ENCODE measurements at places on chromosomes 6 and 20.

DNA sequence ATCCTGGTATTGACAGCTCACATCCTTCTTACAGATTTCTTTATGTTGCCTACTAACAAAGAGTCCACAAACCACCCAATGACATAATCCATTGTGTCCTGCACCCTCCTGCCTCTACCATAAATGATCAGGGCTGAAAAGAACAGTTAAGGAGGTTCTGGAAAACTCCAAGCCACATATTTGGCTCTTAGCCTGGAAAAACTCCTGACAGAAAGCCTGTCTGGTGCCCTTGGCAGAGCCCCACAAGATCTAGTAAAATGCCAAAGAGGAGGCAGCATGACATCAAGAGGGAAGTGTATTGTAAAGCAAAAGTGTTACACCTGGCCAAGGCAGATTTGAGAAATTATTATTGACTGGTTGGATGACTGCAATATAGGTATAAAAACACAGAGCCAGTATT, 126.4 kb upstream of the VGLL2 start:
- no peak for DNase-seq

DNA sequence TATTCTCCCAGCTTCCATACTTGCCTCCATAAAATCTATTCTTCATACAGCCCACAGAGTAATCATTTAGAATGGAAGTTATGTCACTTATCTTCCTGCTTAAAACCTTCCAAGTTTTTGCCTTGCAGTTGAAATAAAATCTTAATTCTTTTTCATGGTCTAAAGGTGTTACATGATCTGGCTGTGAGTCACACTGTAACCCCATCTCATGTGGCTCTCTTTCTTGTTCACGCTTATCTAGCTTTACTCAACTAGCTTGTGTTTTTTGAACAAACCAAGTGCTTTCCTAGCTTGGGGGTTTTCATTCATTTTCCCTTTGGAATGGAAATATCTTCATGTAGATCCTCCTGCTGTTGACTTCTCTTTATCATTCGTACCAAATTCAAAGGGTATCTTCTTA, 23.6 kb upstream of the THEMIS start:
- DNase-seq = no peak

GRCh38 chr6:80145921-80146320, 39.5 kb downstream of the BCKDHB start:
- DNase-seq = no peak

- DNase-seq = no peak
Observed at GRCh38 chr20:51906679-51907078, 104.4 kb upstream of the SALL4 start.

GRCh38 chr6:155264693-155265320, 994 bp downstream of the CLDN20 start:
- DNase-seq = no peak

GRCh38 chr20:53623134-53623453, 29.5 kb upstream of the ZNF217 start:
- no peak for DNase-seq

DNA sequence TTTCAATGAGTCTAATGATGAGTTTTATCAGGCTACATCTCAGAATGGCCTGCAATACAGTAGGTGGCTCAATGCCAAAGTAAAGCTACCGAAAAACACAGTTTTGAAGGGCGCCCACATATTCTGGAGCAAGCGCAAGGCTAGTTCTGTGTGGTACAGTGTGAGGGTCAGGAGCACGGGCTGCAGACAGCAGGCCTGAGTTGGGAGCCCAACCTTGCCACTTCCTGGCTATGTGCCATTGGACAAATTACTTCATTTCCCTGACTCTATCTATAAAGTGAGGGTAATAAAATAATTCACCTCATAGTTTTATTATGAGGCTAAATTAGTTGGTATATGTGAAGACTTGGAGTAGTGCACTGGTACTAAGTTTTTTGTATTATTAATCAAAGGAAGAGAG, 150.7 kb downstream of the OPN5 start:
- DNase-seq = no peak

DNA sequence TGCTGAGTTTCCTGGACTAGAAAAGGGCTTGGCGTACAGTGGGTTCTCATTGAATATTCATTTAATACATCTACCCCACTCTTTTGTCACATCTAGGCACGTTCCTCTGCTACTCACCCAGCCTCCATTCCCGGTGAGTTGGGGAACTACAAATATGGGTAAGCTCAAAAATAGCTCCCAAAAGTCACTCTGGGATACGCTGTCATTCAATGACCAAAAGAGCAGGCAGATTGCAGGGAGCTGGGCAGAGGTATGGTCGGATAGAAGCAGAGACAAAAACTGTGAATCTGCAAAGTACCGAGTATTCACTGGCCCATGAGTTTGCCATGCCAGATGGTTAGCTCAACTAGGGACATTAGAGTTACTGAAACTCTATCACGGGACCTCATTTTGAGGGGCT, 103.9 kb upstream of the SASH1 start:
- DNase-seq = no peak

- no peak for DNase-seq
Observed at GRCh38 chr6:161238081-161238480, 35.8 kb downstream of the AGPAT4 start.

DNA sequence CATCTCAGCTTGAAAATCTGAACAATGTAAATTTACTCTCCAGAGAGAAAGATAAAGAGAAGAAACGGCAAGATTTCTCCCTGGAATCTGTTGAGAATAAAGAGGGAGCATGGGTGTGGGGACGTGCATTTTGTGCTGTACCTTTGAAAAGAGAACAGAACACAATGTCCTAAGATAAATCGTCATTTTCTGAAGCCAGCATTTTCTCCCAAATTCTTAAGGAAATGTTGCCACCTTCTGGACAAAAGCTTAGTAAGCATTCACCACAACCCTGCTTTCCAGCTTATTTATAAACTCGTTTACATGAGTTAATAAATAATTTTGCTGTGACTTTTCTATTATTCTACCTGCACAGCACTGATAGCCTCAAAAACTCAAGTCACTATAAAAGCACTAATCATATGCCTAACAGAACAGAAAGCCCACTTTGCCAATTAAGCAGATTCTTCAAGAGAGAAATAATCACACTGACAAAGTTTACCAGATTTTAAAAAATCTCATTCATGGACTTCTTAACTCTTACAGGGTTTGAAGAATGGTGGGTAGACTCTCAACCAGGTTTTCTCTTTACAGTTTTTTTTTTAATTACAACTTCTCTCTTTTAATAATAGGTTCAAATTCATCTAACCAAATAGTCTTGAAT, 155.8 kb downstream of the MBOAT1 start:
- no peak for DNase-seq

GRCh38 chr6:24145690-24146131, 19.7 kb downstream of the NRSN1 start:
- no peak for DNase-seq

GRCh38 chr20:36097337-36098151, 57.0 kb upstream of the EPB41L1 start:
- no peak for DNase-seq

DNA sequence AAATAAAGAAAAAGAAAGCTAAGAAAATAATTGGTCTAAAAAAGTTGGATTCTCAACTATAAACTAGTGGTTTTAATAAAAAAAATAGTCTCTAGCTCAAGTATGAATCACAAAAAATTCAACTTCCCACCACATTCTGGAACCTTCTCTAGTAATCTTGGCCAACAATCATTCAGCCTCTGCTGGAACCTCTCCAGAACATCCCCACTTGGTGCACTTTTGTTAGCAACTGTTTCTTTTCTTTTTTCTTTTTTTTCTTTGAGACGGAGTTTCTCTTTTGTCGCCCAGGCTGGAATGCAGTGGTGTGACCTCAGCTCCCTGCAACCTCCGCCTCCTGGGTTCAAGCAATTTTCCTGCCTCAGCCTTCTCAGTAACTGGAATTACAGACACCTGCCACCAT, 35.7 kb downstream of the TXLNB start:
- no peak for DNase-seq

DNA sequence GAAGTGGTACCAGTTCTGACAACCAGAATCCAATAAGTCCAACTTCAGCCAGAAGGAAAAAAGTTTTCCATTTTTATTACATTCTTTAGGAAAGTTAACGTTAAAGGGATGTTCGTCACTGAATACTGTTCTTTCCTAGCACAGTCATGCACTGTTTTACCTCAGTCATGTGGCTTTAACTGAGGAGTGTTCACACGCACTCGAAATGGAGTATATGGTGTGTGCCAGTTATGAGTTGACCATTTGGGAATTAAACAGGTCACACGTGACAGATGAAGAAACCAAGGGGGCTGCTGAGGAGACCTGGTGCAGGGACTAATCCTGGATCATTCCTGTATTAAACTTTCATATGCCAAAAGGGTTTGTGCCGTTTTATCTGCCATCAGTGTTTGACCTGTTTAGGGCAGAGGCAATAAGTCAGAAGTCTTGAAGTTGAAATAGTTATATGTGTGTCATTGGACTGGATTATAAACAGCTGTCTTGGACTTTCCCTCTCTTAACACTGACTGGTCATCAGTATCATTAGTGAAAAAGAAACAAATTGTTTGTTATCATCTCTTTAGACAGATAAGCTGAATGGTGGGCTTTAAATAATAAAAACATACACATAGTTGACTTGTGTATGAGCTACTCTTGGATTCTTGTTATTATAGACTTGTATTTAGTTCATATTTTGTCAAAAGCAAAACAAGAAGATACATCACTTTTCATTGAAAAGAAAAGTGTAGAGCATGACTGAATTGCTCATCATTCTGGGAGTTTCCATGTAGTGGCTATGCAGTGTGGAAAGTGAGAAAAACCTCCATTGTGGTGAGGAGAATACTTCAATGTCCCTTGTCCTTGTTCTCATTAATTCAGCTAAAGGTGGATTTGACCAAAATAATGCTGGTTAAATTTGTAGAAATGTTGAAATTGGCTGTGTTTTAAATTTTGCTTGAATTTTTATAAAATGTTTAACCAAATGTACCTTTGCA, 123.5 kb upstream of the SAMD5 start:
- DNase-seq = no peak

DNA sequence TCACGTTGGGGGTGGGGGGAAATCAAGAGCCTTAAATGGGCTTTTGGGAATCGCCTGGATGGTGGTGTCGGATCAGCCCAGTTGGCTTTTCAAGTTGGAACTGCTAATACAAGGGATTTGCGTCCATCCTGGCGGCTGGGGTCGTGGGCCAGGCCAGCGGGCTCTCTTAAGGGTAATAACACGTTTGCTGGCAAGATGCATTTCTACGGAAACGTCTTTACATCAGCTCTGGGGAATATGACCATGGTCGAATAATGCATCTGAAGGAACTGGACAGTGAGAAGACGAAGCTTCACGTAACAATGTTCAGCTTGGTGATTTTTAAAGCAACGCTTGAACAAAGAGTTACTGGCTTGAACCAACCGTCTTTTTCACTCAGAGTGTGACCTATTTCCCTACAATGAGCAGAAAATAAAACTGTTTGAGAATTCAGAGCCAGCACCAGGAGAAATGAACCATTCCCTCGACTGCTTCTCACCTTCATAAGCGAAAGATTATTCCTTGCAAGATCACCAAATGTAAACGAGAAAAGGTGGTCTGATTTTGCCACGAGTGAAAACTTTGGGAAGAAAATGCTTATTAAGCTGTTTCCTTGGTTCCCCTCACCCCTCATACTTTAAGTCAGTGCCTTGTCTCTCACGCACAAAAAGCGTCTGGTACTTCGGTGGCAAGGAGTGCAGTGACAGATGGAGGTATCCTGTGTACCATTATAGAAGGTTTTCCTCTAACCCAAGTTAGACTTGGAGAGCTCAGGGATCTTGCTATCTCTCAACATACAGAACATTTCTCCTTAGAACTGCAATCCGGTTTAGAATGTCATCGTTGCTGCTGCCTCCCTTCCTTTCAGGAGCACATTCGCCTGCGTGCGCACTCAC, 1.4 kb upstream of the MARCKS start:
- no peak for DNase-seq

Measured in stimulated activated CD4-positive, alpha-beta T cell treated with anti-CD3 and anti-CD28 coated beads, TNF-alpha, amount 100 ng/mL, for 24 hours (primary cell).